ENCODE measurements at places on chromosomes 5 and 9.

DNA sequence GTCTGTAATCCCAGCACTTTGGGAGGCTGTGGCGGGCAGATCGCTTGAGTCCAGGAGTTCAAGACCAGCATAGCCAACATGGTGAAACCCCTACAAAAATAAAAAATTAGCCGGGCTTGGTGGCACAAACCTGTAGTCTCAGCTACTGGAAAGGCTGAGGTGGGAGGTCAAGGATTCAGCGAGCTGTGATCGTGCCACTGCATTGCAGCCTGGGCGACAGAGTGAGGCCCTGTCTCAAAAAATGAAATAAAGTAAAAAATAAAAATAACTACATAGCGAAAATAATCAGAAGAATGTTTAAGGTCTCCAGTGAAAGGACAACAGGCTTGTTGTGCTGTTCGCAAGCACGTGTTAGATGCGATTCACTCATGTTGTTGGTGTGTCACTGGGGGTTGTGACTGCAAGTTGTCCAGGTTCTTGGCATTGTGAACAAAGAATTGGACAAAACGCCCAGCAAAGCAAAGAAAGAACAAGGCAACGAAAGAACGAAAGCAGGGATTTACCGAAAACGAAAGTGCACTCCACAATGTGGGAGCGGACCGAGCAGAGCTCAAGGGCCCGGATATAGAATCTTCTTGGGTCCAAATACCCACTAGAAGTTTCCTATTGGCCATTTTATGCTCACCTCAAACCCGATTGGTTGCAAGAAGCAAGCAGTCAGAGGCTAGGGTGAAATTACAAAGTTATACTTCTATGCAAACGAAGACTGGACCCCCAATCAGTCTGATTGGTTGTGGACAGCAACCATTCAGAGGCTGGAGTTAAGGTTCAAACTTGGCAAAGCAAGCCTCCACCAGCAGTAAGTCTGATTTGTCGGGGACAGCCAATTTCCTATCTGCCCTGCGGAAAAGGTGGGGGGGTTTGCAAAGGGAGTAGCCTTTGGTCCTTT, 844 bp upstream of the MCCC2 start:
- peak; percentile 12 for DNase-seq

DNA sequence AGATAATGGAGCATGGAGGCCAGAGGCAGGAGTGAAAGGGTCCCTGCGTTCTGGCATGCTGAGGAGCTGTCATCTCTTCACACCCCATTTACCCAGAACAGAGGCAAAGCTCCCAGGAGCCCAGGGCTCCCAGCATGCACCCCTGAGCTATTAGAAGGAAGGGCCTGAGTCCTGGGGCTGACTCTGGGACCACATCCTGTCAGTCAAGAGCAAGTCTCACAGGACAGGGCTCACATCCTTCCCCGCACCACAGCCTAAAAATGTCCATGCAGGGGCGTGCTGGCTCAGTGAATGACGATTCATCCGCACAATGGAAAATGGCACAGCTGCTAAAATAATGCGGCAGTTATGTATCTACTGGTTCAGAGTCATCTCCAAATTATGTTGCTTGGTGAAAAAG, 31.4 kb downstream of the CAMK2A start:
- no peak for DNase-seq

GRCh38 chr9:113556877-113557593, 93.5 kb downstream of the RGS3 start:
- no peak for DNase-seq

- no peak for DNase-seq
These were observed 96.9 kb upstream of the FCN2 start for GRCh38 chr9:134783699-134784039.

GRCh38 chr5:173886150-173886549, 2.0 kb upstream of the CPEB4 start:
- no peak for DNase-seq

Data from HAP-1 (cell line).